ENCODE measurements at places on chromosomes 13 and 19.
A peak's percentile ranks its signal among the peaks of the same experiment; 100 is the strongest.

DNA sequence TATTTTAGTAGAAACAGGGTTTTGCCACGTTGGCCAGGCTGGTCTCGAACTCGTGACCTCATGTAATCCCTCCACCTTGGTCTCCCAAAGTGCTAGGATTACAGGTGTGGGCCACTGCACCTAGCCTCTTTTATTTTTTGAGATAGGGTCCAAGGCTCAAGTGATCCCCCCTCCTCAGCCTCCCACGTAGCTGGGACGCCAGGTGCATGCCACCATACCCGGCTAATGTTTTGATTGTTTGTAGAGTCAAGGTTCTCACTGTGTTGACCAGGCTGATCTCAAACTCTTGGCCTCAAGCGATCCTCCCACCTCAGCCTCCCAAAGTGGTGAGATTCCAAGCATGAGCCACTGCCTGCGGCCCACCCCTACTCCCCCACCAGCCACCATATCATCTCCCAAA, 6.3 kb downstream of the SLC7A9 start:
- no peak for DNase-seq

DNA sequence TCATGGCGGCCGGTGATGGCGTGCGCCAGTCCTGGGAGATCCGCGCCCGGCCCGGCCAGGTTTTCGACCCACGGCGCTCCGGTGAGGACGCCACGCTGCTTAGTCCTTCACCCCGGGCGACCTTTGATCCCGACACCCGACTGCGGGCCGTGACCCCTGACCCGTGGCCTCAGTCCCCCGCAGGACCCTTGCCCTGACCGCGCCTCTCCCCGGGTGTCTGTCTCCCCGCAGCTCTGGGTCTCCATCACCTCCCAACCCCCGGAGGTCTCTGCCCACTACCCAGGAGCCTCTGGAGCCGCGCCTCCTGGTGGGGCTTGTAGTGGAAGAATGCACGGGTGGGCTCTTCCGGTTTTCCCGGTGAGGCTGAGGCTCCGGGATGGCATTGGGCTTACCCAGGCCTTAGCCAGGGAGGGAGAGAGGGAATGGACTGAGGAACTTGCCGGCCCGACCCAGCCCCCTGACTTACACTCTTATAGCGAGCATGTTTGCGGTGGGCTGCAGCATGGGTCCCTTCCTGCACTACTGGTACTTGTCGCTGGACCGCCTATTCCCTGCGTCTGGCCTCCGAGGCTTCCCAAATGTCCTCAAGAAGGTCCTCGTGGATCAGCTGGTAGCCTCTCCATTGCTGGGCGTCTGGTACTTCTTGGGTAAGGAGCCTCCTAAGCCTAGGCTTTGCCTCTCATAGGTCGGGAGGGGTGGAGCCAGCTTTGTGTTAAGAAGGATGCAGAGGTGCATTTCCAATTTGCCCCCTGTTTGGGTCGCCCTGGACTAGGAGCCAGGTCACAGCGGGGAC, 566 bp downstream of the MPV17L2 start:
- DNase-seq: no peak

DNA sequence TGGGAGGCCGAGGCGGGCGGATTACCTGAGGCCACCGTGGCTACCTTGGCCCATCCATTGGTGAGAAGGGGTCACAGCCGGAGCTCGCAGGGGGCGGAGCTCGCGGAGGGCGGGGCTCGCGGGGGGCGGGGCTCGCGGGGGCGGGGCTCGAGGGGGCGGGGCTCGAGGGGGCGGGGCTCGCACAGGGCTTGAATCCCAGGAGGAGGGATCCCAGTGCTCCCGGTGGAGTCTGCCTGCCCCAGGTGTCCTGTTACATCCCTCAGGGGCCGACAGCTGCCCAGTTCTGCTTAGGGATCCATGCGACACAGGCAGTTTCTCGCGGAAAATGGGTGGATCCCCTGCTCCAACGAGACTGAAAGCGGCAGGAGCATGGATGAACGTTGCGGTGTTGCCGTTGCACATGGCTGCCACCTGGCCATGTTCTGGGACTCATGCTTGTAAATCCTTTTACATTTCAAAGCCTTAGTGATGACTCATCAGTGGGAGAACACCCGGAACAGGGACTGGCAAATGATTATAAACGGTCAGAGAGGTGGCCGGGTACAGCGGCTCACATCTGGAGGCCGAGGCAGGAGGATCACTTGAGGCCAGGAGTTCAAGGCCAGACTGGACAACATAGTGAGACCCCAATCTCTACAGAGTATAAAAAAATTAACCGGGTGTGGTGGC, 25.1 kb downstream of the TMPRSS9 start:
- DNase-seq: peak; percentile 58

GRCh38 chr13:74765955-74766354, 631.8 kb upstream of the KLF12 start:
- DNase-seq: no peak

DNA sequence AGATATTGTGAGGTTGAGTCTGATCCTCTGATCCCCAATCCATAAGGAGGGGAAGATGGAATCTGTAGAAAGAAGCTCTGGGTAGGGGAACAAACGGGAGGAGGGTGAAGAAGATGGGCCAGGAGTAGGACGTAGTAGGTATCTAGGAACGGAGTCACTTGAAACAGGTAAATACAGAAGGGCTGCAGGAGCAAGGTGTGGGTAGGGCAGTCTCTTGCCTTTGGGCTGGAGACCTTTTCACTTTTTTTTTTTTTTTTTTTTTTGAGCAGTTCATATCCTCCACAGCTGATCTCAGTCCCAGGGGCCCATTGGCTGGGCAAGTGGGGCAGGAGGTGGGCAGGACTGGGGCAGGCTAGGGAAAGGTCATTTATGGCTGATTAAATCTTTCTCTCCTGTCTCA, 1.5 kb downstream of the BCKDHA start:
- DNase-seq: no peak

Measured in cardiac fibroblast (primary cell).